Central memory CD8-positive, alpha-beta T cell (primary cell): ENCODE measurements at places on chromosomes 12 and 14.

GRCh38 chr12:58850826-58851225 lies 69.5 kb downstream of the LRIG3 start:
- no peak for DNase-seq

DNA sequence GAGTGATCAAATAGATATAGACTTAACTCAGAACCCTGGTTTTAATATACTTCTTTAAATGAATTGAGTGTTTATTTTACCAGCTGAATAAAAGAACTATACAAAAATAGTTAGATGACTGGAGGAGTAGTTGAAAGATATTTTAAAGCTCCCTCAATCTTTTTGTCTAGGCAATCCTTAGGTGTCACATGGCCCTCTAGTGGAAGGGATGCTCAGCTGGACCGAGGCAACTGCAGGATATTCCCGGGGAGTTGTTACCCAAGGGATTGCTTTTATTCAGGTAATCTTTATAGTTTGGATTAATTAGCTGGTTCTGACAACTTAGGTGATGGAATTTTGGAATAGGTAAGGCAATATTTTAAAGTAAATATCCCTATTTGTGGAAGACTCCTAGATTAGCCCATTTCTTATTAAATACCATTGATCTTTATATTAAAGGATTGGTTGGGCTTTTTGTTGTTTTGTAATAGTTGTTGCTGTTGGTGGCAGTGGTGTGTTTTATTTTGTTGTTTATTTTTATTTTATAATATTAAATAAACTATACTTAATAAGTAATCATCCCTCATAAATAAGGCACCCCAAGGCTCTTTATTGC lies 57.1 kb downstream of the ZDHHC17 start:
- DNase-seq = no peak

DNA sequence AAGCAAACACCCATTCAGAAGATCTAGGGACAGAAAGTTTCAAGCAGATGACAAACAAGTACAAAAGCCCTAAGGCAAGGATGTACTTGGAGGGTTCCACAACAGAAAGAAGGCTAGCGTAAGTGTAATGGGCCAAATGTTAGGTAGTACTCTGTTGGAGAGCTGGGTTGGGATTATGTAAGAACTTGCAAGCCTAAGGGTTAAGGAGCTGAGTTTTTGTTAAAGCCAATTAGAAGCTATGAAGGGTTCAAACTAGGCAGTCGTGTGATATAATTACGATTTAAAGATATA lies 41.4 kb downstream of the HECTD1 start:
- DNase-seq = no peak

DNA sequence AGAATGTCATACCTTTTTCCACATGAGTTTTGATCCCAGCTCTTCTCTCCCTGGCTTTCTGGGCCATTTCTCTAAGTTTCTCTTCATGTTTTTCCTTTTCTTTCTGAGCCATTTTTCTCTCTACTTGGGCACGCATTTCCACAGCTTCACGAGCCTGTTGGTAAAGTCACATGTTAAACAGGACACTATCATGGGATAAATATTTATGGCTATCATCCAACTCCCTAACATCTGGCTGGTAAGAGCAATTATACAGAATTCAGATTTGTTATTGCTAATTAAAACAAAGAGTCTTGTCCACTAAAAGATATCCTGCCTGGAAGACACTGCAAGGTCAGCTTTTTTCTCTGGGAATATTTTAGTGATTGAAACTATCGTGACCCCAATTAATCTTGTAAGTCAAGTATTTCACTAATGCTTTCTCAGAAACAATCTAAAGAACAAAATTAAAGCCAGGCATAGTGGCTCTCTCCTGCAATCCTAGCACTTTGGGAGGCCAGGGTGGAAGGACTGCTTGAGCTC lies 23.1 kb downstream of the SLIRP start:
- no peak for DNase-seq

DNA sequence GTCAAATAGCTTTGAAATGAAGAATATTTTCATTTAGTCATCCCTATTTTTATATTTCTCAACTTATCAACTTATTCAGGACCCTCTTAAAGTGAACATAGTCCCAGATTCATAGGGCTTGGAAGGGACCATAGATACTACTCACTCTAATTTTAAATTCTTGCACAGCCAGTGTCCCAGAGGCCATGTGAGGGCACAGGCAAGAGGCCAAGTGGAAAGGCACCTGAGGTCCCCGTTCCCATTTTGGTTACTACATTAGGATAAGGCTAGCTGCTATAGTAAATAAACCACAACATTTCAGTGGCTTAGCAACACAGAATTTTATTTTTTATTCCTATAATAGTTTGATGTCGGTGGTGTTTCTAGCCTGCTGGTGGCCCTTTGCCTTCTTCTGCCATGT lies 227.8 kb downstream of the SPTSSA start:
- DNase-seq = no peak

- DNase-seq = no peak
Measured at GRCh38 chr12:53501615-53502181, 615 bp downstream of the TARBP2 start.

DNA sequence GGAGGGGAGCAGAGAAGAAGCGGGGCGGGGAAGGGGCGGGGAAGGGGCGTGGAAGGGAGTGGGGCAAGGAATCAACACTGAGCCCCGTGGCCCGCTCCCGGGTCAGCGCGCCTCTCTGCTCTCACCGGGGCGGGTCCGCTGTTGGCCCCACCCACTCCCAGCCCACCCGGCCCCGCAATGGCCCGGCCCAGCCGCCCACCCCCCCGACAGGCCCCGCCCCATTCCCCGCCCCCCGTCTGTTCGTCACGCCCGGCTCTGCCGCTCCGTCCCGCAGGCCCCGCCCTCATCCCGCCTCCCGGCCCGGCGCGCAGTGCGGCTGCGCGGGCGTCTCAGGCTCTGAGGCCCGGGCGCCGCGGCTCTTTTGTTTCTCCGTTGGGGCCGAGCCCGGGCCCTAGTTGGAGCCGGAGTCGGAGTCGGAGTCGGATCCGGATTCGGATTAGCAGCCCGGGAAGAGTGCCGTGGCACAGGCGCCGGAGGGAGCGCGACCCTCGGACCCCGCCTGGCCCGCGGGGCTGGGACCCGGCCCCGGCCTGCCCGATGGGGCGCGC lies at the start of gene ULK1:
Gene ULK1, plus strand, starts transcription at position 310 of the 548 bp plus-strand sequence. CDS start 380 bp downstream, outside the sequence.
- DNase-seq = peak; percentile 85

GRCh38 chr12:114272071-114272470 lies 133.9 kb downstream of the TBX5 start:
- no peak for DNase-seq

DNA sequence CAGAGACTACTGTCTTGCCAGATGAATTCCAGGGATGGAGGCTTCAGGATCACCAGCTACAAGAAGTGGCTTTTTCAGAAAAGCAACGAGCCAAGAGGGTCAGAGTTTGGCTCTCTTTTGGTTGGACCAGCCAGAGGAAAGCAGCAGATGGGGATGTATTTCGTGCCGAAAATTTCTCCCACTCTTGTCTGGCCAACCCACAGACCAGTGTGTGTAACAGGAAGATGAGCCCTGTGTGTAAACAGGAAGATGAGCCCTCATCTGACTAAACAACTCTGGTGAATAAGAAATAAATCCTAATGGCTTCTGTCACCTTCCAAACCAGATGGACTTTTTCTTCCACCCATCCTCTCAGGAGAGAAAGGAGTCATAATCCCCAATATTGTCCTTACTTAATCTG lies 13.1 kb downstream of the GPR68 start:
- no peak for DNase-seq

GRCh38 chr14:95149441-95149840 lies 7.9 kb downstream of the DICER1 start:
- no peak for DNase-seq

- no peak for DNase-seq
Measured at GRCh38 chr12:122789637-122790036, 15.3 kb downstream of the CCDC62 start.

DNA sequence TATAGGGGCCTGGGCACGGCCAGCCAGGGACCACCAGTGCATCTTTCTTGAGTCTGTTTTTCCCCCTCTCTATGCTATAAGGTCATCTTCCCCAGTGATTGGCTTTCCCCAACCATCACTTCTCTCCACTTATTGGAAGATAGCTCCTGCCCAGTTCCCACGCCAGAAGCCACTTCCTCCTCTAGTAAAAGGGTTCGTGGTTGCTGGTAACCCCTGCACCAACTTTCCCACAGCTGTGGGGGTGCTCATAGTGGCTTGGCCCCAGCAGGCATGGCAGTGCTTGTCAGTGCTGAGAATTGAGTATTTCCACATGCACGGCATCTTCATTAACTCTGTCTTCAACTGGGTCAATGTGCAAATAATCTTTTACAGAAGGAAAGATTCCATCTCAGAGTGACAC lies 215.4 kb downstream of the FOXN3 start:
- DNase-seq = no peak

- no peak for DNase-seq
Measured at GRCh38 chr12:90682398-90682797, 272.6 kb downstream of the CCER1 start.

GRCh38 chr12:6330192-6330591 lies 11.7 kb downstream of the TNFRSF1A start:
- DNase-seq = no peak

DNA sequence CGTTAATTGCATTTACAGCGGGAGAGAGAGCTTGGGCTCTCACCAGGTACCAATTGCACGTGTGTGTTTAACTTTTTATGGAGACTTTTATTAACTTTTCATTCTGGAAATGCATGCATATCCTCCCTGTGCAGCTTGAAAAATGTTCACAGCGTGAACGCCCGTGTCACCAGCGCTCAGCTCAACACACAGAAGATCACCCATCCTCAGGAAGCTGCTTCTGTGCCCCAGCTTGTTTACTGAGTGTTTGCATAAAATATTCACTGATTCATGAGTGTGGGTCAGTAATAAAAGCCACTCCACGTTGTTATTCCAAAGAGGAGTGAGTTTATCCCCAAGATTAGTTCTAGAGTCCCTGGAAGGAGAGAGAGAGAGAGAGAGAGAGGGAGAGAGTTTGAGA lies 75.5 kb upstream of the FZD10 start:
- DNase-seq = no peak

GRCh38 chr14:61749264-61749663 lies 13.0 kb upstream of the SNAPC1 start:
- no peak for DNase-seq

DNA sequence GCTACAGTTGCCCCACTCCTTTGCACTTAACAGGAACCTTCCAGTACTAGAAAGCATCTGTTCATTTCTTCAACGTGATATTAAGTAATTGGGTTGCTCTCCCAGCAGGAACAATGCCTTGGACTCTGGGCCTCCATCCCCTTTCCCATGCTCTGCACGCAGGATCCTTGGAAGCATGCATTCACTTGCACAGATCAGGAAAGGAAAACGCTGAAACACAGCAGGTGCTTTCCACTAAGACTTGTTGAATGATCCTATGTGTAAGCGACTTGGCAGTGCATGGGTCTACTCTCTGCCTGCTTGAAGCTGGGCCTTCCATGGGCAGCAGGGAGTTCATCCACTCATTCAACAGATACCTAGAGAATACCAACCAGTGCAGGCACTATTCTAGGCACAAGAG lies 2.3 kb downstream of the LTBP2 start:
- no peak for DNase-seq

GRCh38 chr12:89311703-89312293 lies 40.5 kb downstream of the DUSP6 start:
- no peak for DNase-seq

GRCh38 chr12:59660148-59660547 lies 64.3 kb downstream of the SLC16A7 start:
- no peak for DNase-seq

DNA sequence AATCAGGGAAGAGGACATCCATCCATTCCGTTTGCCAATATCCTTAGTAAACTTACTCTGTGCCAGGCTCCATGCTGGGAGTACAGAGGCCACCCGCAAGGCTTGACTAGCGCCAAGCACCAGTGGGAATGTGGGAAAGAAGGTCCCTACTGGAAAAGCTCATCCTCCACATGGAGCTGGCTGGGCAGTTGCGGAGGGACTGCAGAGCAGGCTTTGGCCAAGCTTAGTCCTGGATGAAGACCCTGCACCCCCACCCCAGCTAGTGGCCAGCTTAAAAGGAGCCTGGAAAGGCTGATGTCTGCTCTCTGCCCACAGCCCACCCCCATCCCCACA lies 22.4 kb upstream of the EIF2B2 start:
- no peak for DNase-seq

- DNase-seq = no peak
Measured at GRCh38 chr12:71432936-71433335, 6.7 kb upstream of the LGR5 start.

GRCh38 chr12:122724641-122725243 lies 5.9 kb downstream of the HCAR1 start:
- DNase-seq = no peak

GRCh38 chr12:19402743-19403431 lies 36.4 kb upstream of the AEBP2 start:
- no peak for DNase-seq

- DNase-seq = no peak
Measured at GRCh38 chr12:28248555-28249145, 58.4 kb downstream of the CCDC91 start.

- no peak for DNase-seq
Measured at GRCh38 chr14:68470361-68470760, 322.5 kb downstream of the ZFP36L1 start.

DNA sequence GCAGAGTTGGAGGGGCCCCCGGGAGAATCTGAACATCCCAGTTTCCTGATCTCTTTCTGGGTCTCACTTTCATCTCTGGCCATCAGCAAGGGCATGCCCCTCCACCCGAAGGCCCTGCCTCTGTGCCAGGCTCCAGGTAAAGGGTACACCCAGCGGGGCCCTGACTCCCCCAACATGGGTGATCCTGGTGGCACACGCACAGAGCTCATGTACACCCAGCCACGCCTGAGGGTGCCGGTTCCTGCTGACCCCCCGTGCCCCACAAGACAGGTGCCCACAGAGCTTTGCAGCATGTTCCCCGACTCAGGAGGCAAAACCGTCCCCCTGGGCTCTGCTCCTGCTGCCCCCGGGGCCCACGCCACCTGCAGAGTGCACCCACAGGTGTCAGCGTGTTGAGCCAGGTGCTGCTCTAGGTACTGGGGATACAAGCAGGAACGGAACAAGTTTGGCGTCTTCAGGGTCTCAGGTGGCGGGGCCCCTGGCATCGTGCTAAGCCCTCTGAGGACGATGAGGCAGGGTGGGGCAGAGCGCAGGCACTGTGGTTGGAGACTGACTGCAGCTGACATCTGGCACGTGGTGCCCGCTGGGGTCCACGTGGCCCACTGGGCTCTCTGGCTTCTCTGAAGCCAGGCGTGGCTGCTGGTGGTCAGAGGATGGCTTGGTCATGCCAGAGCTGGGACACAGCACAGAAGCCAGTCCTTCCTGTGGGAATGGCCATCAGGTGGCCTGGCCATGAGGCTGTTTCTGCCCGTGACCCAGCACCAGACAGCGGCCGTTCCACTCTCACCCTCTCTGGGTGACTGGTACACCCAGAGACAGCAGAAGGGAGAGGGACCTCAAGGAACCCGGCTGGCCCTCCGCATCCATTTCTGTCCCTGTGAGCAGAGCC lies 13.8 kb downstream of the BAG5 start:
- DNase-seq = no peak

DNA sequence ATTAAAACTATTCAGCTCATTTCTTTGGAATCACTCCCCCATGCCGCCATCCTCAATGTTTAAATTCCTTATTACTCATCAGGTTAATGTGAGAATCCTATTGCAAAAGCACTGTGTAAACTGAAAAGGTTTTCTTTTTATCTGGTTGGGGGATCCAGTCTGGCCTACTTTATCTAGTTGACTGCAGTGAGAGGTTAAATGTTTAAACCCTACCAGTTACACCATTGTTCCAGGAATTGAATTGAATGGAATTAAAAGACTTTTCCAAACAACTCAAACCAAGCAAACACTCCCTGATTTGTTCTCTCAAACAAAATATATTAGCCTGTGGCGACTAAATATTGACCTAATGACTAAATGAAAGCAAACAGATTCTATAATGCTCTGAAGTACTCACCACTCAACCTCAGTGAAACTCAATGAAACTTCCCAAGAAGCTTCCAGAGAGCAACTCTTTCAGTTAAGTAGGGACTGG lies 100.5 kb downstream of the VEZT start:
- DNase-seq = no peak

GRCh38 chr12:11171969-11172675 lies 1.1 kb downstream of the SMIM10L1 start:
- no peak for DNase-seq
